ENCODE measurements at places on chromosomes 1 and 21.

DNA sequence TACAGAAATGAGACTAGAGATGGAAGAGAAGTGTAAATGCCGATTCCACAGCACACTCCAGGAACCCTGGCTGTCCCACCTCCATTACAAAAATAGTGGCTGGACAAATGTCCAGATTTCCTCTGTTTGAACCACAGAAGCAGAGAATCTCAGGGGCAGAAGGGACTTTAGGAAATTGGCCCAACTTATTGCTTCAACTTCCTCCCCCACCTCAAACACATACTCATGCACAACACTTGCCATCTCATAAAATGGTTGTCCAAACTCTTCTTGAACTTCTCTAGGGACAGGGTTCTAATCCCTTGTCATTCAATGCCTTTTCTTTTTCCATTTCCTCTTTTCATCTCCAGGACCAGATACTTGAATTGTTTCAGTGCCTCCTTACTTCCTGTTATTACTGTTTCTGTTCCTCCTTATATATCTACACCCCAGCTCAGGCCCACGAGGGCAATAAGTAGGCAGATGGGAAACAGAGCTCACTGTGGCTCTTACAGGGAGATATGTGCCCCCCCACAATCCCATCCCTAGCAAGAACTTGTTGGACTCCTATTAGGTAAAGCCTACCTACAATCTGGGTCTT lies 8.5 kb upstream of the B4GALT3 start:
- no peak for DNase-seq

- no peak for DNase-seq
Measured at GRCh38 chr1:41850029-41850428, 68.7 kb downstream of the HIVEP3 start.

GRCh38 chr1:59428828-59429227 lies 131.9 kb downstream of the FGGY start:
- DNase-seq, result no peak

DNA sequence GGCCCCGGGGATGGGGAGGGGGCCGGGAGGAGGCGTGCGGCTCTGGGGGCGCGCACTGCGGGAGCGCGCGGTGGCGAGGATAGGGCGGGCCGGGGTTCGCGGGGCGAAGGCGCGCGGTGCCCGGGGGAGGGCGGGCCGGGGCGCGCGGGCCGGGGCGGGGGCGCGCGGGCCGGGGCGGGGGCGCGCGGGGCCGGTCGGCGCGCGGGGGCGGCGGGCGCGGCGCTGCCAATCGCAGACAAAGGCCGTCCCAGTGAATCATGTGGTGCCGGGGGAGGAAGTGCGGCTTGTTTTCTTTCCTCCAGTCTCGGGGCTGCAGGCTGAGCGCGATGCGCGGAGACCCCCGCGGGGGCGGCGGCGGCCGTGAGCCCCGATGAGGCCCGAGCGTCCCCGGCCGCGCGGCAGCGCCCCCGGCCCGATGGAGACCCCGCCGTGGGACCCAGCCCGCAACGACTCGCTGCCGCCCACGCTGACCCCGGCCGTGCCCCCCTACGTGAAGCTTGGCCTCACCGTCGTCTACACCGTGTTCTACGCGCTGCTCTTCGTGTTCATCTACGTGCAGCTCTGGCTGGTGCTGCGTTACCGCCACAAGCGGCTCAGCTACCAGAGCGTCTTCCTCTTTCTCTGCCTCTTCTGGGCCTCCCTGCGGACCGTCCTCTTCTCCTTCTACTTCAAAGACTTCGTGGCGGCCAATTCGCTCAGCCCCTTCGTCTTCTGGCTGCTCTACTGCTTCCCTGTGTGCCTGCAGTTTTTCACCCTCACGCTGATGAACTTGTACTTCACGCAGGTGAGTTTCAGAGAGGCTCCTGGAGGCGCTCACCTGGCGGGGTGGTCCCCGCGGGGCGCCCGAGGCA lies at the start of gene GPR137B:
GPR137B (plus strand) TSS at position 287 of the 851 bp plus-strand sequence; CDS start at position 371, 84 bp downstream.
- peak; percentile 39 for DNase-seq

GRCh38 chr1:40750451-40750908 lies 33.1 kb upstream of the KCNQ4 start:
- DNase-seq, result no peak

- no peak for DNase-seq
Measured at GRCh38 chr1:103111926-103112325, 3.6 kb upstream of the COL11A1 start.

DNA sequence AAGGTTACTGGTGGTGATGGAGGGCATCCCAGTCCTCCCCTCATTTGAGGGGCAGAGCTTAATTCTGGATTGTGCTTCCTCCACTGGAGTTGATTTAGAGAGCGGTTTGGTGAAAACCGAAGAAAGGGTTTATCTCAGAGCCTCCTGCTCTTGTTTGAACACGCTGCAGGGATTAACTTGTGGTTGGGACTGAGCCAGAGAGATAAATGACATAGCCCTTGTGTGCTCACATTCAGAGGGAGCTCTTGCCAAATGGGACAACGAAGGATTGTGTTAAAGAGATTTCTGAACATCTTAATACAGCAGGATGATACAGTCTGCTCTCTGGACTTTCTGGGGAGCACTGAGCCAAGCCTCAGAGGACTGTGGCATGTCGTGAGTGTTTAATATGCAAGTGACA lies 308.2 kb downstream of the DISC1 start:
- DNase-seq, result no peak

- DNase-seq, result no peak
Measured at GRCh38 chr1:25872713-25873112, 2.8 kb downstream of the PAQR7 start.

DNA sequence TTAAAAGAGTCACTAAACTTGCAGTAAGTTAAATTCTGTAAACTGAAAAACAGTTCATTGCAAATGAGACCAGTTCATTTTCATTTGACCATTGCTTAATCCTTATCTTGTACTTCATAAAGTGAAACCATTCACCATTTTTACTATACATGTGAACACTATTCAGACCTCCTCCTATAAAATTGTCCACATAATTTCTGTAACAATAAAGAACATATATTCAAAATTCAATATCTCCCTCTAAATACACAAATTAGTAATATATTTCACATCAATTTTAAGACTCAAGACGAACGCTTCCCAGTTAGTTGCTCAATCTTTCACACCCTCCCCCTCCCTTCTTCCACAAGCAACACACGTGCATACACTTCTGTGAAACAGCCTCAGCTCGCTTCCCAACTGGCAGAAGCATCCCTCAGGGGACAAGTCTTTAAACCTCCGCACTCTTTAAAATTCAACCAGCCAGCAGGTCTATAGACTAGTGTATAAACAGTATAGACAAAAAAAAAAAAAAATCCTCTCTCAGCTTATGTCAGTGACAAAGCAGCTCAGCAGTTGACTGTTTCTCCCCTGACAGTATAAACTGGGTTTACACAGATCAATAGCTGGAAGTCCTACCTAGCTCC lies 99.6 kb downstream of the DENND1B start:
- no peak for DNase-seq

DNA sequence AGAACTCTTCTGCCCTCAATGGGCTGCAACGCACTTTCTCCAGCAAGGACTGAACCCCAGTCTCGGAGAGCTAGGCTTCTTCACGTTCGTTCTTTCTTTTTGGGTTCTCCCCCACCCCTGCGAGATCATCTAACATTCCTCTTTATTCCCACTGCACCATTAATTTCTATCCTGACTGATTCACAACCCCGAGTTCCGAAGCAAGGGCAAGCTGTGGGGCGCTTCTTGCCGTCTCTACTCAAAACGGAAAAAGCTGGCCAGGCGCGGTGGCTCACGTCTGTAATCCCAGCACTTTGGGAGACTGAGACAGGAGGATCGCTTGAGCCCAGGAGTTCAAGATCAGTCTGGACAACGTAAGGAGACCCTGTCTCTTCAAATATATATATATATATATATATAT lies 37.4 kb upstream of the BTG2 start:
- no peak for DNase-seq

DNA sequence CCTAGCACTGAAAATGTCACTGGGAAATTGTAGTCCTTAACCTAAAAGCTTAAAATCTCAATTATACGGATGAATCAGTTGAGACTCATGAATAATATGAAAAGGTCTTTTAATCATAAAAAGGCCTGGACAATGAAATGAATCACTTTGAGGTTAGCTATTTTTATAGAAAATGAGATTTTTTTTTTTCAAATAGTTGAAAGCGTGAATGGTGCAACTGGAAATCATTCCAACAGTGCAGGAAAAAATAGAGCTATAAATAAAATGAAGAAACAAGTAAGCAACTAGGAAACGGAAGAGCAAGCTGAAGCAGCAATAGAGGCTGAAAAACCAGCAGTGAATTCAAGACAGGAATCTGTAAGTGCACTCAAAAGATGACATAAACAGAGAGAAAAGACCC lies 142.9 kb downstream of the BACH1 start:
- no peak for DNase-seq

DNA sequence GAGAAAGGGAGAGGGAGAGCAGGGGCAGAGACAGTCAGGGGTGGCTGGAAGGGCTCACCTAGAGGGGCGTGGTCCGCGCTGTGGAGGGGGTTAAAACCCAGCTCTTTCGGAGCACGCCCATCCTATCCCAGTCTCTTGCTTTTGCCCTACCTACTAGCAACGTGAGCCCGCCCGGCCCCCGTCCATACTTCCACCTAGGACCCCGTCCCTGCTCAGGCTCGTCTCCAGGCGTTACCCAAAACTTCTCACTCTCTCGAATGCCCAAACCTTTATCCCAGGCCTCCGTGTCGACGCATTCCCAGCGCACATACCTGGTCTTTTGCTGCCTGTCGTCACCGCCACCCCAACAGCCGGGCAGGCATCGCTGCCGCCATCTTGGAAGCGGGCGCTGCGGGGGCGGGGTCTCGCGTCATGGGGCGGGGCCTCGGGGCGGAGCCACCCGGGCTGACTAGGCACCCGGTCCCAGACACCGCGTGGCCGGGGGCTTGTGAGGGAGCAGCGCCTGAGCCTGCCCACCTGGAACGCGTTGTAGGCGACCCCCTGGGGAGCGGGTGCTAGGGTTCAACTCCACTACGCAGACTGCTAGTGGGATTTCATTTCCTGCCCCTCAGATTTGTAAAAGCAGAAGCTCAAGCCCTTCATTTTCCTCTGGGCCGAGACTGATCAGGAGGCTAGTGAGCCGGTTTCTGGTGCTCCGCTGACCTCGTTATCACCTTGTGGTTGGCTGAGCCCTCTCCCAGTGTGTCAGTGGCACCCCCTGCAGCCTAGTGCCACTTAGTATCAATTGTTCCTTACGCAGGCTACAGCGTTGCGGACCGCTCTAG lies at the start of gene B4GALT3:
B4GALT3 (minus strand) TSS at position 396 of the 824 bp plus-strand sequence. CDS start 1,447 bp downstream, outside the sequence.
- DNase-seq, result peak; percentile 84

GRCh38 chr1:59393211-59394180 lies 96.6 kb downstream of the FGGY start:
- no peak for DNase-seq

- no peak for DNase-seq
Measured at GRCh38 chr1:55076356-55076755, 37.0 kb downstream of the PCSK9 start.

DNA sequence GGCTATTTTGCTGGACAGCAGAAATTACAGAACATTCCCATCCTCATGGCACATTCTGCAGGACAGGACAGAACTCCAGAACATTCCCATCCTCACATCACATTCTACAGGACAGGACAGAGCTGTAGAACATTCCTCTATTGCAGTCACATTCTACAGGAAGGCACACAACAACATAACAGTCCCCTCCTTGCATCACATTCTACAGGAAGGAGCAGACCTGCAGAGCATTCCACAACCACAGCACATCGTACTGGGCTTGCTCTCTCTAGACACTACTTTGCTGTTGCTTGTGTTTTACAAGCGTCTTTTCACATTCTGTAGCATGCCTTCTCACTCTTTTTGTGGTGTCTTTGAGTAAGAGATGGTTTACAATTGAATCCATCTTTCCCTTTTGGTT lies 26.8 kb upstream of the ABCB10 start:
- DNase-seq, result no peak

DNA sequence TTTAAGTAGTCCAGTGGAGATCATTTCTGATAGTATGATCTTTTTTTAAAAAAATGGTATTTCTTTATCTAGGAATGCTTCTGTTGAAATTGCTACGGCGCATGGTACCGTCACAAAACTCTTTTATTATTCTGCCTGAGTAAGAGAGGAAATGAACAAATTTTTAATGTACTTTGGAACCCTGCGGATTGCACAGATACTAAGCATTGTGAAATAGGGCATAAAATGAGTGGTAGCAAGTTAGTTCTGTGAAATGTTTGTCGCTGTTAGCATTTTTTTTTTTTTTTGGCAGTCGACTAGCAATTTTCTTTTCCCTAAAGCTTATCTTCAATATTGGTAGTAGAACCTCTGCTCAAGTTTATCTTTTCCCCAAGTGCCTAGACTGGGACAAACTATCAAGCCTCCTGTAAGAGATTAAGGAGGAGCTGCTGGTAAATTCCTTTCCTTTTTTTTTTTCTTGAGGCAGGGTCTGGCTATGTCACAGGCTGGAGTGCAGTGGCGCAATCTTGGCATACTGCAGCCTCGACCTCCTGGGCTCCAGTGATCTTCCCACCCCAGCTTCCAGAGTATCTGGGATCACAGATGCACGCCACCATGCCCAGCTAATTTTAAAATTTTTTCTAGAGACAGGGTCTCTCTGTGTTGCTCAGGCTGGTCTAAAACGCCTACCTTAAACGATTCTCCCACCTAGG lies 2.2 kb downstream of the ITSN1 start:
- DNase-seq, result no peak

GRCh38 chr1:225842788-225843425 lies 33.0 kb downstream of the EPHX1 start:
- DNase-seq, result no peak

GRCh38 chr1:192626366-192627179 lies 9.4 kb upstream of the RGS13 start:
- no peak for DNase-seq

- DNase-seq, result no peak
Measured at GRCh38 chr1:222950892-222951291, 136.1 kb downstream of the DISP1 start.

- DNase-seq, result no peak
Measured at GRCh38 chr1:56129837-56130236, 449.5 kb downstream of the PLPP3 start.

- DNase-seq, result no peak
Measured at GRCh38 chr21:33839167-33839716, 76.4 kb downstream of the ATP5PO start.

DNA sequence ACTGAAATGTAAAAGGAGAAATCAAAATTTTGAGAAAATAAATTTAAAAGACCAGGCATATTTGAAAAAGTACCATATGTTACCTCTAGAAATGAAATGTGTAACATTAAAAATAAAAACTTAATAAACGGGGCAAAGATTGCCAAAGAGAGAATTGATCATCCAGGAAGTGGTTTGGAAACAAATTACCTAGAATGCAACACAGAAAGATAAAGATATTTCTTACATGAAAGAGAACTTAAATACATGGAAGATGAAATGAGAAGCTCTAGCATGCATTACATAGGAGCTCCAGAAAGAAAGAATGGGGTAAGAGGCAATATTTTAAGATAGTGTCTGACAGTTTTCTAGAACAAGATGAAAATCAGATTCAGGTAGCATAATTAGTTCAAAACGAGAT lies 235.9 kb upstream of the IRF2BP2 start:
- no peak for DNase-seq

GRCh38 chr1:212973426-212973825 lies 23.1 kb downstream of the VASH2 start:
- no peak for DNase-seq

GRCh38 chr1:15947382-15948090 lies 28.4 kb downstream of the ZBTB17 start:
- DNase-seq, result no peak

Measured in activated gamma-delta T cell (primary cell).